ENCODE measurements at places on chromosomes 2 and 18.

- no peak for DNase-seq
Measured at GRCh38 chr18:59744271-59744721, 47.1 kb upstream of the CCBE1 start.

DNA sequence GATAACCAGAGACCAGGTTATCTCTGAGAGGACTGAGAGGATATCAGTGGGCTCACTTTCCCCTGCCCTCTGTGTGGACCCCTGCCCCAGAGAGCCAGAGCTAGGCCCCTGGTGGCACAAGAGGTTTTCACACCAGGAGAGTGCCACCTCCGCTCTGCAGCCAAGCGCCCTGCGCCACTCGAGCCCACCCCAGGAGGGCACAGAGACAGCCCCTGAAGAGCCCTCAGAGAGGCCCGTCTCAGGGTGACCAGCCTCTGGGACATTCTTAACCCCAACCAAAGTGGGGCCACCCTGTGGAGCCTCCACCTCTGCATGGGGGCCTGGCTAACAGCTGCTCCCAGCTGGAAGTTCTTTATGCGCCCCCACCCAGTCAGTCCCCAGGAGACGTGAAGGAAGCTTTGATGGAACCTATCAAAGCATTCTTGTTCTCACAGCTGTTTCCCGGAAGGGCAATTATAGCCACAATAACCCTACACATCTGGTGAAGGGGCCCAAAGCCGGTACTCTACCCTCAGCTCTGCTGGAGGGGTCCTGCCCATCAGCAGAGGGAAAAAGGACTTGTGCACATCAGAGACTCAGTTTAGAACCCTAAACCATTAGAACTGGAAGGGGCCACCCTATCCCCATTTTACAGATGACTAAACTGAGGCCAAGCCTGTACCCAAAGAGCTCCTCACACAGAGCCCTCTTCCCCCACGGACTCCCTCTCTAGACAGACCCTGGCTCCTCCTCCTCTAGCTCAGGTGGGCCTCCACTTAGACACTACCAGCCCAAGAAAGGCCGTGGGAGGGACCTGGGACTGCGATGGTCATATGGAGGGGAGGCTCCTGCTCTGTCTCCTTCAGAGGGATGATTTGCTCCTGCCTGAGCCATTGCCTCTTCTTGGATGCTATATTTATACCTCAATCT is 101.1 kb downstream of the ZFP36L2 start:
- no peak for DNase-seq

DNA sequence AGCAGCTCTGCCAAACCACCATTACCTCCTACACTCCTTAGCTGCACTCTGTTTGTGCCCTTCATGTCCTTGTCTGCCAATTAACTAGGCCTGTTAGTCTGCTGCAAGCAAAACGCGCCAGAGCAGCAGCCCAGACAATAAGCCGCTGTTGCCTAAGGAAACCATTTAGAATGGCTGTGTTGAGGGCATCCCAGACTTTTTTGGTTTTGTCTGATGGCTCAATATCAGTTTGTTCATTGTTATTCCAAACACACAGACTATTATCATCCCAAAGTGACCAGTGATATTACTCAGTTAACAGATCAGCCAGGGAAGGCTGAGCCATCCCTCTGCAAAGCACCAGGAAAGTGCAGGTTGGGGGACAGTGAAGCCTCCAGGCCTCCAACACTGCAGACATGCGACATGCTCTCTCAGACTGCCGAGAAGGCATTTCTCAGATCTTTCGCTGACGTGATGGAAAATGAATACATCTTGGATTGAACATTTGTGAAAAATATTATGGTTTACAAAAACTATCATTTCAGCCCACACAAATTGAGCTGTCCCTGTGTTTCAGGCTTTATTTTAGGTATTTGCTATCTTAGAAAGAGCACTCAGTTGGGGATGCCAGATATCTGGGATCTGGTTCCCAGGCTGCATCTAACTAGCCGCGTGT is 182.0 kb upstream of the HNRNPA3 start:
- no peak for DNase-seq

DNA sequence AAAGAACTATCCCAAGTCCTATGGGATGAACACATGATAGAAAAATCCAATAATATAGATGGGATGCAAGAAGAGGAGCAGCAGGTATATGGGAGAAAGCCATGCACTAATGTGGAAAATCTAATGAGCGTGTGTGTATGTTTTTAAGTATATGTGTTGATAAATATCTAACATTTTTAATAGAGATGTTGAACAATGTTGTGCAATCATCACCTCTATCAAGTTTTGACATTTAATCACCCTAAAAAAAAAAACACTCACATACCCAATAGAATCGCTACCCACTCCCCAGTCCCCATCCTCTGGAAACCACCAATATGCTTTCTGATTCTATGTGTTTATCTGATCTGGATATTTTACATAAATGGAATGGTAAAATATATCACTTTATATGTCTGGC is 983.7 kb downstream of the SUCLG1 start:
- no peak for DNase-seq

GRCh38 chr2:162022290-162022945 is 51.6 kb downstream of the DPP4 start:
- DNase-seq = no peak

DNA sequence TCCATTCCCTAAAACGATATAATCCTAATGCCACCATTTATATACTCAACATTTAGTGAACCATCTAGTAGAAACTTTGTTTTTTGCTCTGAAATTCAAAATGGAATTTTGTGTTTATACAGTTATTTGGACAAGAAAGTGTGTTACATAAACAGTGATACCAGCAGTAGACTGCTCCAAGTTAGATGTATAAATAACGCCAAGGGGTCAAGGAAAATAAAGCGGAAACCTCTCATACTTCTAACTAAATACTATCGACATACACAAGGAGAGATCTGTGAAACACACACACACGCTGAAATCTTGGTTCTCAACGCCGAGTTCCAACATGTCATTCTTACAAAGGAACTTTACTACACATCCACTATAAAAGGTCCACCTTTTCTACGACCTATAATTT is 1.2 kb downstream of the TXNL1 start:
- no peak for DNase-seq

DNA sequence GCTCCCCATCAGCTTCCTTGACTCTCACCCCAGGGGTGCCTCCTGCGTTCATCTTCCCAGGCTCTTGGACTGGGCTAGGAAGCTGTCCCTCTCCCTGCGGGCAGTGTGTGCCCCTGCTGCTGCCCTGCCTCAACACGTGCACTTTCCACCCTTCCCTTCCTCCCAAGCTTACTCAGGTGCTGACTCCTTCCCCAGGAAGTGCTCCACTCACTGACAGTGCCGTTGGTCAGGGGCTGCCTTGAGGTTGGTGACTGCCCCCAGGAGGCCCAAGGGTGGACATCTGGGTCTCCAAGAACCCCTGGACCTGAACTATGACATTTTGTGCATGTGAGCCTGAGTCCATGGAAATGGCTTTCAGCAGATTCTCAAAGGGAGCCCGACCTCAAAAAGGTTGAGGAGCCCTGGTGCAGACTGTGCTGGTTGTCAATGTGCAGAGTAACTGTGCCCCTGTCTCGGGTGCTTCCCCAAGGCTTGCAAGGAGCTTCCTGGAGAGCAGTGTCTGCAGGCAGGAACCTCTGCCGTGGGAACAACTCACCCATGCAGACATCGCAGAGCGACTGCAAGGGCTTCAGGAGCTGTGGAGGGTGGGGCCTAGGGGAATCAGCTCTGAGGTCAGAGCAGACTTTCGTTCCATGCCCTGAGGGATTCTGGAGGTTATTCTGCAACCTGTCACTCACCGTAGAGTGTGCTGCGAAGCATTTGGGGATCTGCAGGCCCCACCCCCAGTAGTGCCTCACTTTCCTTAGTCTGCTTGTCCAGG is 116.5 kb upstream of the MCFD2 start:
- DNase-seq = no peak

- no peak for DNase-seq
Measured at GRCh38 chr2:214484239-214484638, 73.4 kb downstream of the VWC2L start.

- no peak for DNase-seq
Measured at GRCh38 chr2:60294901-60295635, 258.4 kb downstream of the BCL11A start.

GRCh38 chr2:69026026-69026425 is 13.0 kb downstream of the ANTXR1 start:
- DNase-seq = no peak

DNA sequence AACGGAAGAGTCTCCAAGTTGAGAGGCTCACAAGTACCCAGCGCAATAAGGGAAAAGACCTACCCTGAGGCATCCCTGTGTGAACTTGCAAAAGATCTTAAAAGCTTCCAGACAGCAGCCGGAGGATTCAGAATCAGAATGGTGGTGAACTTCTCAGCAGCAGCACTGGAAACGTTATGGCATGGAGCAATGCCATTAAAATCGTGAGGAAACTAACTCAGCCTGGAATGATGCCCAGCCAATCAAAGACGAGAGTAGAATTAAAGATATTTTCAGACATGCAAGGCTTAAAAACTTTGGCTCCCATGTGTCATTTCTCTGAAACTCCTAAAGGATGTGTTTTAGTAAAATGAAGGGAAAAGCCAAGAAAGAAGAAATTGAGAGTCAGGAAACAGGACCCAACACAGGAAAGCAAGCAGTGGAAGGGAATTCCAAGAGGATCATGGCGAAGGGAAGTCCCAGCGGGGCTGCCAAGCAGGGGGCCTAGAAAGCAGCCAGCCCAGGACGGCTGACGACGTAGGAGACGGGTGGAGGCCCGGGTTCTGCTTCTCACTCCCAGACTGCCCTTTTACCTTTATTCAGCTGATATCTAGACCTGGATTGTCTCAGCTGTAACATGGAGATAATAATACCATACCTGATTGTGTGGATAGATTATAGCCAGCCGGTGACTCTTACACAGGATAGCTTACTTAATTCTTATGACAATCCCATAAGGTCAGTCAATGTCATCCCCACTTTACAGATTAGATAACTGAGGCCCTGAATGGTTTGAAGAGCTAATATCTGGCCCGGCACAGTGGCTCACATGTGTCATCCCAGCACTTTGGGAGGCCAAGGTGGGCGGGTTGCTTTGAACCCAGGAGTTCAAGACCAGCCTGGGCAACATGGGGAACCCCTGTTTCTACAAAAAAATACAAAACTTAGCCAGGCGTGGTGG is 92.8 kb downstream of the ASAP2 start:
- no peak for DNase-seq

DNA sequence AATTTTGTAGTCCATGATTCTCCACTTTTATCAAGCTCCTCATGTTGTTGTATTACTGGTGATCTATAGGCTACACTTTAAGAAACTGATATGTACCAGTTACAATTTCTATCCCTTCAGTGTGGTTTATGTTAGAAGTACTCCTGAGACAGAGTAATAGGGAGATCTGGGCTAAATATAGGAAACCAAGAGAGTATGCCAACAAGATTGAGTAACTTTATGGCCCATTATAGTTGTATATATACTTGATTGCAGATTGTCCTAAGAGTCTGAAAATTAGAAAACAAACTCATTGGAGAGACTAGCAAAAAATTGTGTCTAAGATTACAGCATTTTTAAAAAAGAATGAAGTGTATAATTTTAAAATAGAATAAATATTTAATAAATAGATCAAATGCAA is 605.6 kb downstream of the XIRP2 start:
- no peak for DNase-seq

- no peak for DNase-seq
Measured at GRCh38 chr18:51029378-51029693, 677 bp upstream of the SMAD4 start.

GRCh38 chr2:17208511-17208910 is 309.7 kb downstream of the RAD51AP2 start:
- no peak for DNase-seq

DNA sequence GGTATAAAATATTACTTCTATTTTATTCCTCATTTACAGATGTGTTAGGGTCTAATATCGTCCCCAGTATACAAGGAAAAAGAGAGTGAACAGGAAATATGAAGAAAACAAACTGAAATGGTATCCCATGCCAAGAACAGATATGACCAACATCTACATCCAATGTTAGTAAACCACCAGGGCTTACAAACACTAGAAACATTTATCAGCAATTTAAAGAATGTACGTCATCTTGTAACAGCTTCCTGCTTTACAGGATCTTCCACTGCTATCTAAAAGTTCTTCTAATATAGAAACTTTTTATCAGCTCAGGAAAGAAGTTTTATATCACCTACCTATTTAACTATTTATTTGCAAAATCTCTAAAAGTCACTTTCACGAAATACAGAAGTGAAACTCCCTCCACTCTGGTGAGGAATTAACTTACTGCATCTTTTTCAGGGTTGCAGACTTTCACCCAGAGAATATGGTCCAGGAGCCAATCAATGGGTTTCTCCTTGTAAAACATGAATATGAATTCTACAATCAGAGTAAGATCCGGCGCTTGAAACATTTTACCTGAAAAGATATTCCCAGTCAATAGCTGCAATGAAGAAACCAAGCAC is 35.2 kb downstream of the UNC50 start:
- no peak for DNase-seq

GRCh38 chr2:24708537-24709152 is 84.5 kb downstream of the PTRHD1 start:
- DNase-seq = no peak

- DNase-seq = no peak
Measured at GRCh38 chr2:134773759-134774742, 55.3 kb upstream of the TMEM163 start.

DNA sequence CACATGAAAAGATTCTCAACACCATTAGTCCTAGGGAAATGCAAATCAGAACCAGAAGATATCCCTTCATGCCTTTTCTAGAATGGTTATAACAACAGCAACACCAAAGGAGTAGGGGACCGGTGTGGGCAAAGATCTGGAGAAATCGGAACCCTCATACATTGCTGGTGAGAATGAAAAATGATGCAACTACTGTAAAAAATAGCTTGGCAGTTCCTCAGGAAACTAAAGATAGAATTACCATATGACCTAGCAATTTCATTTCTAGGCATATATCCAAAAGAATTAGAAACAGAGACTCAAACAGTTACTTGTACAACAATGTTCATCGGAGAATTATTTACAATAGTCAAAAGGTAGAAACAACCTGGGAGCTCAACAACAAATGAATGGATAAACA is 29.2 kb upstream of the CDH7 start:
- no peak for DNase-seq

- DNase-seq = no peak
Measured at GRCh38 chr18:76416911-76417310, 78.1 kb downstream of the ZNF516 start.

DNA sequence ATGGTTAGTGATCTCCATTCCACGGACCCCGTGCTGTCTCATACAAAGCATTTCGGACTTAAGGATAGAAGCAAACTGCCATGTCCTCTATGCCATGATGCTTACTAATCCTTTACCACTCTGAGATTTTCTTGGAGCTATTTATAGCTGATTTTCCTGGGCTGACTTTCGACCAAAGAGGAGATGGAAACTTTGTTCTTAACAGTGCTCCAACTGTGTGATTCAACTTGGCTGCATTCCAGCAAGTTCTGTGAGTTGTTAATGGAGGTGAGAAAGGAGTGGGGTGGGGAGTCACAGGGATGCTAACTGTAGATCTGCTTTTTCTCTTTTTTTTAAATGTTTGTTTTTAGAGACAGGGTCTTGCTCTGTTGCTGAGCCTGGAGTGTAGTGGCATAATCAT is 45.5 kb upstream of the MSH2 start:
- no peak for DNase-seq

GRCh38 chr2:153622285-153622684 is 143.7 kb upstream of the RPRM start:
- no peak for DNase-seq

GRCh38 chr2:176078541-176079284 is 5.0 kb downstream of the EVX2 start:
- no peak for DNase-seq
